ENCODE measurements at places on chromosomes 5 and 9.

- DNase-seq = no peak
These were observed 208.0 kb downstream of the PAPPA start for GRCh38 chr9:116361547-116361946.

- no peak for DNase-seq
These were observed 77.4 kb downstream of the MTREX start for GRCh38 chr5:55385227-55385626.

- DNase-seq = no peak
These were observed 67.4 kb downstream of the ZNF608 start for GRCh38 chr5:124678922-124679519.

- DNase-seq = no peak
These were observed 6.2 kb downstream of the ZBED3 start for GRCh38 chr5:77080905-77081304.

DNA sequence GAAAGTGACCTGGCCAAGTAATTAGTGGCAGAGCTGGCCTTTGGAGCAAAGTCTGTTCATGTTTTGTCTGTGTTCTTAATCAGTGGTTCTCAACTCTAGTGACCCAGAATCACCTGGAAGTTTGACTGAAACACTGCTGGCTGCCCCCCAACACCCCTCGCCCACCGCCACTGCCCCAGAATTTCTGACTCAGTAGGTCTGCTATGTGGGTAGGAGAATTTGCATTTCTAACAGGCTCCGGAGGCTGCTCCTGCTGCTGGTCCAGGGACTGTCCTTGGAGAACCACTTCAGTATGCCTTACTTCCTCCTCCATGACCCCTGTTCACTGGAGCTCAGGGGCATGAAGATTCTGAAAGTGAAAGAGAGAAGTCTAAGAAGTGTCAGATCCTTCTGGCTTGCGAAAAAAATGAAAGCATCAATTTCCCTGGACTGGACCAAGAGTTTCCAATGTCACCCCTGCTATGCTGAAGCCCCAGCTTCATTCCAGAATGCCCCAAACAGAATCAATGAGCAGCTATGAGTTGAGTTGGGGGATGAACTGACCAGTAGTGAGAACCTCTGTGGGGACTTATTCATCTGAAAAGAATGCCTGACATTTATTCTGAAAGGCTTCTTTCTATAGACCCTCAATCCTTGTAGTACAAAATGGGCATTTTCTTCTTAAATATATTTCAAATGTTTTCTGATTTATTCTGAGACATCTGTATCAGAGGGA, 20.8 kb upstream of the COL15A1 start:
- DNase-seq = no peak

- no peak for DNase-seq
These were observed 6.1 kb downstream of the NRG2 start for GRCh38 chr5:140037012-140037411.

- DNase-seq = no peak
These were observed 14.5 kb downstream of the SLC23A1 start for GRCh38 chr5:139368613-139369012.

GRCh38 chr5:145971701-145972100, 35.3 kb downstream of the SH3RF2 start:
- no peak for DNase-seq

DNA sequence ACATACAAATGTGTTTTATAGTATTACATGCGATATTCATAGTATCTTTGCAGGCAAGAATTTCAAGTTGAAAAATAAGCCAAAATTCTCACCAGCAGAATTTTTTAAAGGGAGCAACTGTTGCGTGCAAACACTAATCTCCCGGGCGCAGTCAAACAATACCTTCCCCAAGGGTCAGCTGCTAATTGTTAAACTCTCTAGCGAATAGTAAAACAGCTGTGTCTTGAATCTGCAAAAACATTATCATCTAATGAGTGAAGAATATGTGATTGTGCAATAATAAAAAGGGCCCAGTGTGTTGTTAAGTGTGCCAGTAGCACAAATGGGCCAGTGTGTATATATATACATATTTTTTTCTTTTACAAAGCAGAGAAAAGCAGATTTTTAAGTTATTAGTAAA, 131.4 kb downstream of the CCDC192 start:
- no peak for DNase-seq

DNA sequence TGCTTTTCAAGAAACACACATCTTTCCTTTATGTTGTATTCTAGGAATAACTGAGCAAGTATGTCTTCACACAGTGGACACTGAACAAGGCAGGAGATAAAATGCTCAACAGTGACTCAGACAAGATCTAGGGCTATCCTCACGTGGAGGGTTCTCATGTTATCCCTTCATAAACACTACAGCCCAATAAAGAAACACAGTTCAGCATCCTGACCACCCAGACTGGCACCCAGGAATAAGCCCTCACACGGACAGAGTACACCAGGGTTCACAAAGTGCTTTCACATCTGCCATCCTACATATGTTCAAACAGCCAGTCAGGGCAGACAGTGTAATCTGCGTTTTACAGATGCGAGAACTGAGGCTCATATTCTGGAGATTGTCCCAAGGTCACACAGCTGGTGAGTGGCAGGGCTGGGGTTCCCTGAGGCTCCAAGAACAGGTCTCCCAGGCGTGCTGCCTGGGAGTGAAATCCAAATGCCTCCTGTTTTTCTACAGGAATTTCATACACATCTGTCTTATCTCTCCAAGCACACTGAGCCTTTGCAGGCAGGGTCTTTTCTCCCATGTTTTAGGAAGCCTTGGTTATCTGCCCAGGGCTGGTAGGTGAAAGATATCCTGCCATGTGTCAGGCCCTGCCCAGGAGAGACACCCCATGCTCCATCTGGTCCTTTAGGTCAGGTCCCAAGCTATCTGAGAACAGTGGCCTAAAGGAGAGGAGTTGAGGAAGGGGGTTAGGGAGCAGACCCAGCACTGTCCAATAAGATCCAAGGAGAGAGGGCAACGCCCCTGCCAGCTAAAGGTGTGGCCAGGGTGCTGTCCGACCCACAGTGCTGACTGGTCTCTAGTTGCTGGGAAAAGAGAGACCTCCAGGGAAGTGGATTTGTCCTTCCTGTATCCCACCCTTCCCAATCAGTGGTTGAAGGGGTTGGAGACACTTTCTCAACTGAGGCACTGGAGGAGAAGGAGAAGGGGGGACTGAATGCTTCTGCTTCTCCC, 47.9 kb upstream of the XPA start:
- DNase-seq = no peak

GRCh38 chr5:56093970-56094369, 99.2 kb upstream of the IL6ST start:
- no peak for DNase-seq

DNA sequence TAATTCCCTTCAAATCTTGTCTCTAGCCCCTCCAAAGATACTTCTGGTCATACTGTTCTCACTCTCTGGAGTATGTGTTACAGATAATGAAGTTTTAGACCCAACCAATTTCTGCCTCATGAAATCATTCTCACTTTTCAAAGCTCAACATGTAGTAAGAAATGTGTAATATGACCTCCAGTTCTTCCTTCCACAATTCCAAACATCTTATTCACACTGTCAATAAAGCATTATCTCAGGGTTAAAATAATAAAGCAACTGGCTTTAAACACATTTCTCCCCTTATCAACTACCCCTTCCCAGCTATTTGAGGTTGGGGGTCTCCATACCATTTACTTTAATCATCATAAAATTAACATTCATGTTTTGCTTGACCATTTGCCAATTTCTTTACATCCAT, 654.1 kb downstream of the RAB3C start:
- DNase-seq = peak; percentile 2

DNA sequence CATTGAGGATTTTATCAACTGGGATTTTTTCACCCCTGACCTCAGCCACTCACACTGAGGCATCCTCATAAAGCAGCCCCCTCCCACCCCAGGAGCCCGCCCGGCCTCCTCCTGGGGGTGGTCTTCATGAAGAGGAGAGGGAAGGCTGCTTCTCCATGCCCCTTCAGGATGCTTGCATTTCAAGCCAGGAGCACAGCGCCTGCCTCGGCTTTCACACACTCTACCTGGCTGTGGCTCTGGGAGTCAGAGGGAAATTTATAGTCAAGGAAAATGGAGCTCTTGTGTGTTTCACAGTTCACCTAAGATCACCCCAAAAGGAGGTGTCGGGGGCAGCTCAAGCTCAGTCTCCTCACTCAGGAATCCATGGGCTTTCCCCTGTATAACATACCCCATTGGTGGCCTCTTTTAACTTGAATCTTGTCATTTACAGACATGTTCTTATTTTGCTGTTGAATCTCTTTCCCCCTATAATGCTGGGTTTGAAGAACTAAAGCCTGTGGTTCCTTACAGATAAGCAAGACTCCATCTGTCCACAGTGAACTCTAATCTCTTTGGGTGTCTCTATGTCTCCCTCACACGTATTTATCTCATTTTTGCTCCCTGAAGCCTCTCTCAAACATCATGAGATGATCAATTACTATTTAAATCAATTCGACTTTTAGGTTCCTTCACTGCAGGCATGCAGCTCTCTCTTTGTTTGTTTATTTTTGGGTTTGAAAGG, 22.6 kb upstream of the IQGAP2 start:
- DNase-seq = no peak

DNA sequence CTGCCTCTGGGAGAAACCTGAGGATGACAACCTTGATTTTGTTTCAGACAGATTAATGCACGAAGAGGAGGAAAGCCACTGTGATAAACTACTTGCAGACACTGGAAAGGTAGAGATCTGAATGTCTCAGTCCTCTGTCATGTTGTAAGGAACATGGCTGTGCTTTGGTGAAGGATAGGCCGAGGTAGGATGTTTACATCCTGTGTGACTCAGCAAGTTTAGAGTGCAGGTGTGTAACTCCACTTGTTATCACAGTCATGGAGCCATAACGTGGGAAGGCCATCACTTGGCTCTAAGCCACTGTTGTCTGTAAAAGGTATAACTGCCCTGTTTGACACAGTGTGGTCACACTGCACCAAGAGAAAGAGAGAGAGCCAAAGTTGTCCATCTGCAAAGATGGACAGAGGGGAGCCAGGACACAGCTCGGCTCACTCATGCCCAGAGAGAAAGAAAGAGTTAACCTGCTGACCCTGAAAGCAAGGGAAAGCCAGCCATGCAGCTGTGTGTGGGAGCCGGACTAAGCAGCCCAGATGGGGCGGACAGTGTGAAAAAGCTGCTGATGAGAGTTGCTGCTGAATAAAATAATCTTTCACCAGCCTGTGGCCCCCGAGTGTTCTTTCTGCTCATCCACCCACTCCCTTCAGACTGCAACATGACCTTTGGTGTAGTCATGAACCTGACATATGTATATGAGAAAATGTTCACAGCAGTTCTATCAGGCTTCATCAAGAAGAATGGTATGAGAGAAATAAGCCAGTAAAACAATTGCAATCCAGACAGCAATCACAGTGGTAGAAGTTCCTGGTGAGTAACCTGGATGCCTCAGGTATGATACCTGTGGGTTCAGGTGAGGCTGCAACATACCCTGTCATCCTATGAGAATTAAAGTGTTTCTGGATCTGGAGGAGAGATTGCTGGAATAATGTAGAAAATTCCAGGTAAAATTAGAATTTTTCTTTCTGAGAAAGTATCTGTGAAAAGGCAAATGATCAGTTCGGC, 115.9 kb downstream of the TARS1 start:
- no peak for DNase-seq

- DNase-seq = no peak
These were observed 49.6 kb upstream of the KIF2A start for GRCh38 chr5:62256161-62257019.

DNA sequence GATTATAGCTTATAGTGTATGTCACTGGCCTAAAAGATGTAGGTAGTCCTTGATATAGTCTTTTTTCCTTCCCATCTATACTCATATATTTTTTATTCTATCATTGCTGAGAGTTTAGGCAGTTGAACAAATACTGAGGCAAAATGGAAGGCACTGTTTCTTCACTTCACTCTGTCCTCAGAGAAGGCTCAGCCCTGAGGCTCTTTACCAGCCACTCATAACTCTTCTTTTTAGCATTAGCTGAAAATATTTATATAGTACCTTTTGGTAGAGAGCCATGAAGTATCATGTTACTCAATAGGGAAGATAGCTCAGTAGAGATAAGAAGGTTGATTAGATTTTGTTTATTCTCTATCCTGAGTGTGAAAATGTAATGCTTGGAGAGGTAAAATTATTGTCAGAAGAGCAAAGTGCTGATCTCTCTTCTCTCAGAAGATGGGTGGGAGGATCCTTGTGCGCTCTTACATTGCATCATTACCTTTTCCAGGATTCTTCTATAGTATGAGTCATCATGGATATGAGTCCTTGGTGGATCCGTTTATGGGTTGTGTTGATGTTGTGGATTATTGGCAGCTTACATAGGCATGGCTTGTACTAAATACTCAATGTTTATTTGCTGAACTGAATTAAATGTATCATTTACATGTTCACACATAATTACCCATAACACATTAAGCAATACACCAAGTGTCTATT, 88.1 kb downstream of the ANXA1 start:
- peak; percentile 74 for DNase-seq

- DNase-seq = no peak
These were observed 134.9 kb downstream of the PRDM6 start for GRCh38 chr5:123223921-123224320.

- no peak for DNase-seq
These were observed 43.2 kb upstream of the IL7R start for GRCh38 chr5:35813521-35813920.

DNA sequence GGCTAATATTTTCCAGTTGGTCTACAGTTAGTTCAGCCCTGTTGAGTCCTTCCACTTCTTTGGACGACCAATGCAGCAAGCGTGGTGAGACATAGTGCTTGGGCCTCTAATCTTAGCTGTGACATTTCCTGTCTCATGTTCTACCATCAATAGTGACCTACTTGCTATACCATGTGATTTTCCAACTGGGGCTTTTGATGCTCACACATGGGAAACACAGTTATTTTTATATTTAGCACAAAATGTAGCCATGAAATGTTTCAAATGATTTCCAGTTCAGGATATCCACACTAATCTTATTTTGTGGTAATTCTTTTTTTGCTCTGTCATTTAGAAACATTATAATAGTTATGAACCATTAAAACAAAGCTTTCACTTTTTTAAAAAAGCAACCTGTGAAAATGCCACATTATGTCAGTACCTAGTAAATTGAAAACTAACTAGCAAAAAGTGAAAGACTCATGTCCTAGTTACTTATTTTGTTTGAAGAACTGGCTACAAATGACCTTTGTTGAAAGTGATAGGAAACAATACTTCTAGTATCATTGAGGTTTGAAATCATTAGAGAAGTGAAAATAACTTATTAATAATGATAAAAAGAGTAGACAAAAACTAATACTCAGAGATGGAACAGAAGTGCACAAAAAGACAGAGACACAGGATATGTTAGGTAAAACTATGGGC, 18.3 kb downstream of the MARCHF3 start:
- no peak for DNase-seq

- DNase-seq = no peak
These were observed 1.5 kb upstream of the TRAF1 start for GRCh38 chr9:120928015-120928482.
